ENCODE measurements at places on chromosomes 5 and 9. TPM values are rescaled to one million over a fixed set of nuclear protein-coding genes. Genes with fewer than 3 reads are reported as not detected.
A peak's percentile ranks its signal among the peaks of the same experiment; 100 is the strongest.

DNA sequence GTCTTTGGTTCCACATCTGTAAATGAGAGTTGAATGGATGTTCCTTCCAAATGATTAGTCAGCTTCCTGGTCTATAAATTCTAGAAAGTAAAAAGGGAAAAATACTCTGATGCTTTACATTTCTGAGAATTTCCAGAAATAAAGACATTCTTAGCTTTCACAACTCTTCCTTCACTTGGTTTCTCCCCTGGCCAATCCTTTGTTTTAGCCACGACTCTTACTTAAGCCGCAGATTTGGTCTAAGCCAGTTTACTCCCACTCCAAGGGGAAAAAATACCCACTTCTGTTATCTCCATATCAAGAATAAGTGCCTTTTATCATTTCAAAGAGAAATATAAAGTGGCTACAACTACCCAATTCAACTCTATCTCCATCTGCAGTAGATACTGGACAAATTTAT is 29.7 kb downstream of the PWWP2A start:
- no peak for DNase-seq

- no peak for DNase-seq
Measured at GRCh38 chr9:127147251-127147650, 24.8 kb upstream of the ANGPTL2 start.

- no peak for DNase-seq
Measured at GRCh38 chr9:38363589-38363925, 28.9 kb upstream of the ALDH1B1 start.

DNA sequence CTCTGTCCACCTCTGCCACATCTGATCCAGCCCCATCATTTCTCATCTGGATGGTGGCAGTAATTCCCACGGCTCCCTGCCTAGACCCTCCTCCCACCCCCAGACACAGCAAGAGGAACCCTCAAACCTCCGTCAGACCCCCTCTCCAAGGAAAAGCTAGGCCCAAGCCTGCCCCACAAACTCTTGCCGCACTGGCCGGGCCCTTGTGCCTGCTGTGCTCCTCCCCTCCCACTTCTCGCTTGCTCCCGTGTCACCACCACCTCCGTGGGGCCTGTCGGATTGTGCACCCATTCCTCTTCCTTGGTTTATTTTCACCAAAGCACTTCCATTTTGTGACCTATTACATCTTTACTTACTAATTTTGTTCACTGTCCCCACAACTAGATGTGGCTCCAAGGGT is 14.2 kb downstream of the BARX1 start:
- DNase-seq: no peak

DNA sequence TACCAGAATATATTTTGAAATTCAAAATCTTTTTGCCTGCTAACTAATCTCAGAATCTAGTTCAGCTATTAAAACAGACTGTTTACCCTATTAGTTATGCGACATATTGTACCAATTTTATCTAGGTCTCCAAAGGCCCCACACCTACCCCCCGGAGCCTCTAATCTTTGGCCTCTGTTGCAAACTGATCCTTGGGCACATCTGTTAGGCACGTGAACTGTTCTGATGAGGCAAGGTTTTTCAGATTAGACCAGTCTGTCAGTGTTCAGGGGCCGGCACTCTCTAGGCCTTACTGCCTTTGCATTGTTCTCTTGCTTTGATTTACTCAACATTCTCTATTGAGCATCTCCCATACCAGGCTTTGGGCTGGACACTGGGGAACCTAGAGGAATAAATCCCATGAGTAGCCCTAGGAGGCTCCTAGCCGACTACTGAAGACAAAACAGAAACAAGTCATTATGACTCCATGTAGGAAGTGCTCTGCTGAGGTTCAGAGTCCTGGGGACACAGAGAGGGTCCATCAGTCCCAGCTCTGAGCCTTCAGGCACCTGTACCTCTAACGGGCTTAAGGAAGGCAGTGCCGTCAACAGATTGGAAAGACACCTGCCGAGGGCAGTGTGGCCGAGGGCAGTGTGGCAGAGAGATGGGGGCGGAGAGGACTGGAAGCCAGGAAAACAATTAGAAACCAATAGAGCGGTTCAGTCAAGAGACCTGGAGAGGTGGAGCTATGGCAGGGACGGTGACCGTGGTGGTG is 245.1 kb downstream of the AOPEP start:
- no peak for DNase-seq

- no peak for DNase-seq
Measured at GRCh38 chr5:141611289-141611688, 7.5 kb downstream of the DIAPH1 start.

DNA sequence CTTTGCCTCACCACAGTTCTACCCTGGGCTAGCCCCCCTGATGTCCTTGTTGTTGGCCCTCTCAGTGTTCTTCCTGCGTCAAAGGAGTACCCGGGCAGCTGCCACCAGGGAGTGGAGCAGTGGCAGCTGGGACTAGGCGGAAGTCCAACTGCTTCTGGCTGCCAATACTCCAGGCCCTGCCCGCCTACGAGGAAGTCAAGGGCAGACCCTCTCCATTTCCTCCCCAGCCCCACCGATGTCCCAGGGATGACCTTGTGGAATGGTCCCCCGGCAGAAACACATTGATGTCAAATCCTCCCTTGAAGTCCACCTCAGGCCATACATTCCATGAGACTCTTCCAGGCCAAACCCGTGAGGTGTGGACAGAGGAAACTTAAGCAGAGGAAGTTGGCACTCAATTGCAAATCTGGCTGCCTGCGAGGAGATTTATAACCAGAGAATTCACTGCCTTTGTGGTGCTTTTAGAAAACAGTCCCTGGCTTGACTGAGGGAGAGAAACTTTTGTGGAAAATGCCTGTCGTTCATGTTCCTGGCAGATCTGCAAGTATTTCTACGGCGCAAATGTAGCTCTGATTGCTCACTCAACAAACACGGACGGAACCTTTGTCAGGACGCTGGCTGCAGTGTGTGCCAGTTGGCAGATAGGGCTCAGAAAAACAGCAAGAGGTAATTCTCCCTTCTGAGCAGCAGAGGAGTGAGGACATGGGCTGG is 339.7 kb downstream of the RAB3C start:
- peak; percentile 85 for DNase-seq

DNA sequence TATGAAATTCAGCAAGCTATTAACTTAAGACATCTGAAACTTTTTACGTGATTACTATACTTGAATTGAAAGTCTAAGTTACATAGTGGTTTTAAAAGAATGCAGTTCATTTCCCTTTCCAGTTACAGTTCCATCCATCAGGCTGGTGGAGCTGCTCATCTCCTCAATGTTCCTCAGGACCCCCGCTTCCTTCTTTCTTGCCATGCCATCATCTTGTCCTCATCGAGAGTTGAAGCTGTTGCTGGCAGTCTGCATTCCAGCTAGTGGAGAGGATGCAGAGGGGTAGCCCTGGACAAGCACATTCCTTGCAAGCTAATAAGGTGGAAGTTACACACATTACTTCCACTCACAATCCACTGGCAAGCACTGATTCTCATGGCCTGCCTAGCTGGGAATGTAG is 8.8 kb upstream of the RNF183 start:
- no peak for DNase-seq

DNA sequence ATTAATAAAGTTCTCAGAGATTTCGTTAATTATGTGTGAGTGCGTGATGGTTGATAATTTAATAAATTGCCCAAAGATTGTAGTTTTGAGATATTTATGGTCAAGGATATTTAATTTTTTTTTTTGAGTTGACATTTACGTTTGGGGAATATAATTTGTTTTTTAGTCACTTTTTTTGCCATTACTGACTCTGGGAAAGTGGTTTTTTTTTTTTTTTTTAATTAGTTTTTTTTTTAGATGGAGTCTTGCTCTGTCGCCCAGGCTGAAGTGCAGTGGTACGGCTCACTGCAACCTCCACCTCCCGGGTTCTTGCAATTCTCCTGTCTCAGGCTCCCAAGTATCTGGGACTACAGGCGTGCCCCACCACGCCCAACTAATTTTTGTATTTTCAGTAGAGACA is 1.7 kb downstream of the BDP1 start:
- no peak for DNase-seq

DNA sequence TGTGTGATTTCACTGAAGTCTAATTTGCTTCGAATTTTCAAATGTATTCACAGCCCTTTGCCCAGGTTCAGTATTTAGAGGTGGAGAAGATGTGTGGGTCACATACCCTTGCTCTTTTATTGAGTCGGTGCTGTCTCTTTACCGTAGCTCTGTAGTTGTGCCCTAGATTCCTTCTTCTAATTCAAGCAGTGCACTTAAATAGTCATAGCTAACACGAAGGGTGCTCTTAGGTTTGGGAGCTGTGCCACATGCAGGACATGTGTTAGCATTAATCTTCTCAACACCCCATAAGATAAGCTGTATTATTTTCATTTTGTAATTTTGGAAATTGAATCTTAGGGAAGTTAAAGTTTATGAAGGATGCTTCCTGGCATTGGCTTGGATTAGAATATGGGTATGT is 293.3 kb downstream of the MAST4 start:
- DNase-seq: no peak

- DNase-seq: no peak
Measured at GRCh38 chr9:36796671-36797419, 224.2 kb downstream of the MELK start.

- no peak for DNase-seq
Measured at GRCh38 chr9:97438666-97439065, 26.8 kb downstream of the TDRD7 start.

GRCh38 chr9:98247831-98248657 is 7.4 kb downstream of the TBC1D2 start:
- no peak for DNase-seq

DNA sequence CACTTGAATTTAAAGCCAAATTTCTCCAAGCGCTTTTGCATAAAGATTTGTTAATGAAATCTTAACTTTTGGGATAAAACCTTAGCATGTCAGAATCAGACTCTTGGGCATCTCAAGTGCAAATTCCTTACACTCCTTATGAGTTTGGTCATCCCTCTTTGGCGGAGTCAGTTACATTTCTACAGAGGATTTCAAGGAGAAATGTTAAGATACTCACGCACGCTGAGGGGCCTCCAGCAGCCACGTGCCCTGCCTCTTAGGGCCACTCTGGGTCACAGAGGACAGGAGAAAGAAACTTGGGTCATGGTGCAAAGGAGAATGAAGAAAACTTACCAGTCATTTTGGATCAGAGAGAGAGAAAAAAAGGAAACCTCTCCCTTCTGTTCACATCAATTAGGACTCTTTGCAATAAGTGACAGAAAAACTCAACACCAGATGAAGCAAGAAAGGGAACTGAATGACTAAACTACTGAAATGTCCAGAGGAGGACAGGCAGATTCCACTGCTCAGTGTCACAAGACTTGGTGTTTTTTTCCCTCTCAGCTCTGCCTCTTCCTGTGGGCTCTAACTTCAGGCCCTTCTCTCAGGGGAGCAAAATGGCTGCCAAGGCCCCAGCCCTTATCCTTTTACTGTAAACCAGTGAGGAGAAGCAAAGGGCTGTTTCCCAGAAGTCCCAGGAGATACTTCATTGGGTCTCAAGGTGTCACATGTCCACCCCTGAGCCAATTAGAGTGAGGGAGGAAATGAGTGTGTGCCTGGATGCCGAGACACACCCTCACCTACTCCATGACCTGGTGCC is 63.3 kb upstream of the NFIL3 start:
- no peak for DNase-seq

GRCh38 chr9:79757881-79758669 is 186.3 kb downstream of the TLE4 start:
- DNase-seq: no peak

DNA sequence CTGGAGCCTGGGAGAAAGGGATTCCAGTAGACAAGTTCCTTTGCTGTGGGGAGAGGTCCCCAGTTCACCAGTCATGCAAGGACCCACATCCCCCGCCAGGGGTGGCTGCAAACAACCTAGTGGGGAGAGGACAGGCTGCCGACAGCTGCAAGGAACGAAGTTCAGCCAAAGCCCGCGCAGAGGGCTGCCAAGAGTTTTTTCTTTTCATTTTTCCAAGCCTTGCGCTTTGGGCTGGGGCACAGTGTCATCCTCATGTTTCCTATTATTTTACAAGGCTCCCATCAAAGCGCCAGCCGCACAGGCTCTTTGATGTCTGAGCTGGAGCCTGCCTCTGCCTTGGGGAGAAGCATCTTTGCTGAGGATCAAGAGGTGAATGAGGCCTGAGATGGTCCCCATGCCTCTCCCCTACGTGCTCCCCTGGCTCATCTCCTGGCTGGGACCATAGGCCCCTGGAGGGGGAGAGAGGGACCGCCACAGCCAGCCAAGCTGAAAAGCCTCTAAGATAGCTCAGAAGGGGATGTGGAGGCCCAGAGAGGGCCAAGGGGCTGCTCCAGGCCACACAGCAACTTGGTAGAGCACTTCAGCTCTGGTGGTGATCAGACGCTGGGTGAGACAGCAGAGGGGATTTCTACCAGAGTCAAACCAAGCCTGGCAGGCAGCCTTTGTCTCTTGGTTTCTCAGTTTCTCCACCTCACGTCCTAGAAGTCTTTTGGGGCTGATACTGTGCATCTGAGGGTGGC is 50.4 kb upstream of the SYNPO start:
- DNase-seq: peak; percentile 32

DNA sequence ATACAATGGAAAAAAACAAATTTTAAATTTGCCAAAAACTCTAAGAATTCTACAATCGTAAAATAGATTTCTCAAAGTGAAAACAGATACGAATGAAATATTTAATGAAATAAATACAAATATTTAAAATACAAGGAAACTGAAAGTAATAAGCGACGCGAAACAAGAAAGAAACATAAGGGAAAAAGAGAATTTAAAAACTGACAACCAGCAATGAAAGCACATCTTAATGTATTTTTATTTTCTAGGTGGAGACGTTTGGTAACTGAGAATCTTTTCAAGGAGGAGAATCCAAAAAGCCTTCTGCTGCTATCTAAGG is 1.0 kb downstream of the ANXA2R start:
- no peak for DNase-seq

DNA sequence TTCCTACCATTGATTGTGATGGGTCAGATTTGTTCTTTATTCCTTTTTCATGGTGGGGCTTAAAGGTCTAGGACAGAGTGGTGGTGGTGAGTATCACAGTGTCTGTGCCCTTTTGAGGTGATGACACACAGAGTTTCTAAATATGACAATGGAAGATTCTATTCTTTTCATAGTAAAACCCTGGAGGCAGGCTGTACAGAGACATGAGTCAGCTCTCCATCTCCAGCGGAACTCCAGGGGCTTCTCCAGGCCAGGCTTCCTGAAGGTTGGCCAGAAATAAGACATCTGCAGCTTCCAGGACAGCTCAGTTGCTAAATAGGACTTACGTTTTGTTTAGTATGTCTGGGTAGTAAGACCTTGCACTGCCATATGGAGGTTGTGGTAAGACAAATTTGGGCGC is 229.5 kb downstream of the CD180 start:
- DNase-seq: no peak

HAVCR2 gene
- polyA plus RNA-seq: 2.8 TPM

ARL14EPL gene
- not detected for polyA plus RNA-seq

COL15A1 gene
- polyA plus RNA-seq: 1.1 TPM

GLRA1 gene
- not detected for polyA plus RNA-seq

RPL35 gene
- polyA plus RNA-seq: 2,927 TPM

SPATA31D4 gene
- not detected for polyA plus RNA-seq

OLFML2A gene
- polyA plus RNA-seq: 6.3 TPM

ARID3C gene
- polyA plus RNA-seq: not detected

DRD1 gene
- polyA plus RNA-seq: 0.44 TPM

MEIKIN gene
- not detected for polyA plus RNA-seq
